ENCODE measurements at places on chromosomes 4 and X.

GRCh38 chrX:38318606-38319005 lies 8.7 kb downstream of the RPGR start:
- DNase-seq: no peak

GRCh38 chrX:111874241-111874640 lies 1.7 kb upstream of the TRPC5OS start:
- DNase-seq: no peak

DNA sequence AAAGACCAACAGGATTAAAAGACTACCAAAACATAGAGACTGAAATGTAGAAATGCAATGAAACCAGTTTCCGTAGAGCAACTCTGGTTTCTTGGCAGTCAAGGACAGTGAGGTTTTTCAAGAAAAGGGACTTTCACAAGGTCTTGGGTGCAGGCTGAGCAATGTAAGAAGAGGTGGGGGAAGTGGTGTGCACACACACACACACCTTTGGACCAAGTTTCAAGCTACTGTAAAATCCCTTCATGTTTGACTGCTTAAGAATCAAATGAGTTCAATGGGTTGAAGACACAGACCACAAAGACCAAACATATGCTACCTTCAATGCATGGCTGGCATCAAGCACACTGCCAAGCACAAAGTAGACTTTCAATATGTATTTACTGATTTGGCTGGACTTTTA lies 17.8 kb upstream of the MCF2 start:
- no peak for DNase-seq

DNA sequence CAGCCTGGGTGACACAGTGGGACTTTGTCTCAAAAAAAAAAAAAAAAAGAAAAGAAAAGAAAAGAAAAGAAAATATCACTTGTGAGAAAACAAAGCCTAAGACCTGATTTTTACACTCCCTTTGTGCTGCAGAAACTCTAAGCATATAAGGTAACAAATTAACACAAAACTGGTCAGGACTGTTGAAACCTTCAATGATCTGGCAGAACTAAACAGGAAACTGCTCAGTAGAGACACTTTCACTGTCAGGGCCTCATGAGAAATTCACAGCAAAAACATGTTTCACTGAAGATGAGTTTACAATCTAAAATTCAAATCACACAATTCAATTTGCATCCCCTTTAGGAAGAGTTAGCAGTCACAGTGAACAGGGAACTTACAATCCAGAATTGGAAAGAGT lies 69.1 kb upstream of the HOPX start:
- DNase-seq: no peak

DNA sequence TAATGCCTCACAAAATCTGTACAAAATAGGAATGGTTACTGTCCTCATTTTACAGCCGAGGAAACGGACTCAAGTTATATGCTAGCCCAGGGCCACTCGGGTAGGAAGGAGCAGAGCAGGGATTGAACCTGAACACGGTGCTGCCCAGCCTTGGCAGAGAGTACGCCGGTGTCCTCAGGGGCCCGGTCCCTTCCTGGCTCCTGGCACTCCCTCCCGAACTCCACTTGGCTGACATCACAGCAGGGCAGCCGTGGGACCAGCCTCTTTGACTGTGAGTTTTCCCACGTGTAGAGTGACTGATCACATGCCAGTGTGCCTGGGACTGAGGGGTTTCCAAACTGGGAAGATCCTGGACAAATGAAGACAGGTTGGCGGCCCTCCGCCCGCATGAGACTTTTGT lies 23.7 kb downstream of the MAN2B2 start:
- DNase-seq: no peak

DNA sequence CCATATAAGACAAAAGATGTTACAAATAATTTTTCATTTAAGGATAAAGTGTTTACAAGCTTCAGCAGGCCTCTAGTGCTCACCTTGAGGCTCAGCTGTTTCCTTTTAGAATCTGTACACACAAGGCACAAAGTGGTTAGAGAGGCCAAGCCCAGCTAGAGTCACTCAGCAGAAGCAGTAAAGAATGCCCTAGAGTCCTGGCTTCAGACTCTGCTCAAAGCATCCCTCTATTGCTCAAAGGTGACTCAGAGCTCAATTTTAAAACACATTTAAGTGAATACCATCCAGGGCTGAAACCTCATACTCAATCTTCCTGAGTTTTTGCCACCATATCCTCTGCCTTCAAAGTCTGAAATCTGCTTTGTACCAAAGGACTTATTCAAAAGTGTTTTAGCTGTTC lies 22.6 kb upstream of the PHF8 start:
- DNase-seq: no peak

DNA sequence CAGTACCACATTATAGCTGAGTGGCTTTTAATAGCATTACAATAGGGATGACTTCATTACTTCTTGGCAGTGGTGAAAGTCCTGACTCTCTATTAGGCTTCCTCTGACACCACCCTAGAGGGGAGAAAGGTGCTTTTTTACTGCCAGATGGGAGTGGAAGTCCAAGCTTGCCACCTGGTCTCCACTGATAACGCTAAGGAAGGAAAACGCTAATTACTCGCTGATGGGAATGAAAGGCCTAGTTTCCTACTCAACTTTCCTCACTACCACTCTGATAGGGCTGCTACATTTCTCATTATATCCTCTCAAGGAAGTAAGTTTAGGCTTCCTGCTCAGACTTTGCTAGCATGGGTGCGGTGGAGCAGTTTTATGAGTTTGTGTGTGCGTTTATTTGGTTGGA lies 62.3 kb upstream of the PAGE3 start:
- DNase-seq: no peak

GRCh38 chr4:182143822-182144625 lies 99.2 kb upstream of the TENM3 start:
- DNase-seq: peak; percentile 65

GRCh38 chrX:17375367-17375636 lies 302 bp downstream of the NHS start:
- DNase-seq: no peak

DNA sequence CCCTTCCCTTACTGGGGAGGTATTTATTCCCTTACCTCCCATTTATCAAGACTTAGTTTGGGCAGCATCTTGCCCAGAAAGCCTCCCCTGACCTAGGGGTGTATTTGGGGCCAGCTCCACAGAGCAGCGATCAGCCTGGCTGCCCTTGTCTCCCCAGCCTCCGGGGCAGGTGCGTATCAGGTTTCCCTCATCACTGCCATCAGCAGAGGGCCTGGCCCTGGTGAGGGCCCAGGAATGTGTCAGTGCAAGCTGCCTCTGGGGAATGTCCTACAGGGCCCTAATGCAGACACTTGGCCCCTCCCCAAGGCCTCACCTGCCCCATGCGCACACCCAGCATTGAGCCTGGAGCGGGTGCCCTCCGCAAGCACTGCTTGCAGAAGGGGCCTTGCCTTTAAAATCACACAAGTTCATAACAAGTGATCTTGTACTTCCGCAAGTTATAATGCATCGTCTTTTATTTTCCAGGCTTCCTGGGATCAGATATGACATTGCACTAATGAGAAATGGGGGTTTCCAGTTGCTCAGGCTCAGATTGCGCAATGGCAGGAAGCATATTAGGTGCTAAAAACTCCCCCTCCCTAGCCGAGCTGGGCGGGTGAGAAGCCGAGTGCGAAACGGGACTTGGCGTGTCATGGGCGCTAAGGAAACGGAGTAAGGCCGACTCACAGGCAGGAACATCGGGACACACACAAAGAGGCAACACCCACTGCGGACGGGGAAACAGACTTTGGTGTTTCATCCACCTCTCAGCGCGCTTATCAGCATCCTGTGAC lies 25.4 kb upstream of the AFAP1 start:
- no peak for DNase-seq

- DNase-seq: no peak
Measured at GRCh38 chrX:44314259-44314734, 29.2 kb downstream of the EFHC2 start.

- DNase-seq: no peak
Measured at GRCh38 chrX:20739038-20739745, 472.5 kb upstream of the RPS6KA3 start.

- DNase-seq: no peak
Measured at GRCh38 chrX:153818571-153819383, 11.6 kb downstream of the PDZD4 start.

GRCh38 chrX:136816975-136817374 lies 36.2 kb upstream of the ARHGEF6 start:
- DNase-seq: no peak

Measured in renal cortex interstitium (tissue), 15 donors.